Activated CD4-positive, alpha-beta T cell treated with anti-CD3 and anti-CD28 coated beads, Interleukin-2, amount 10 ng/mL, durations not matched to agents 7 days and 5 days (primary cell): ENCODE measurements at places on chromosomes 12 and 14.

- DNase-seq = no peak
Observed at GRCh38 chr12:29334937-29335336, 46.0 kb downstream of the ERGIC2 start.

DNA sequence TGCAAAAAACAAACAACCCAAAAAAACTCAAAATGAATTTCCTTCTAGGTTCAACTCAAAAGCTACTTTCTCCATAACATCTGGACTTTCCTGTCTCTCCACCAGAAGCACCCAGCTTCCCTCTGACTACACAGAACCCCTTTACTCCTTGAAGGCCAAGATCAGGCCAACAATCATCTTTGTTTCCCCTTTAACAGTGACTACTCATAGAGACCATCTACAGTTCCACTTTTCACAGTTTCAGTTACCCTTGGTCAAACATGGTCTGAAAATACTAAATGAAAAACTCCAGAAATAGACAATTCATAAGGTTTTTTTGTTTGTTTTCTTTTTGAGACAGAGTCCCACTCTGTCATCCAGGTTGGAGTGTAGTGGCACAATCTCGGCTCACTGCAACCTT is 11.8 kb downstream of the GCH1 start:
- DNase-seq = no peak

DNA sequence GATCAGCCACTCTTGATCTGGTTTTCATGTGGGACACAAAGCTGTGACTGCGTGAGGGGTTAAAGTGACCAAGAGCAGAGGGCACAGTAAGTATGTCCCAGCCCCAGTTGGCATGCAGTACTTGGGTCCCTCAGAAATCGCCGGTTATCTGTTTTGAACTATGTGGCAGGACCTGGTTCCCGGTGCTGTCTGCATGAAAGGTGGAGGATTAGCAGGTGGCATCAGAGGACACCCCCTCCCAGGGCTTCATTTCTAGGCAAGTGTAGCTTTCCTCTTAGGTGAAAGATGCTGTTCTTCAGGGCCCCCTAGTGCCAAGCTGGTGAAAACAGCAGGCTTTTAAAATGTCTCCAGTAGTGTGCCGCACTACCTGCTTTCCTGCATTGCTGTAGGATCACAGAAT is 57.1 kb downstream of the ATG14 start:
- peak; percentile 74 for DNase-seq

DNA sequence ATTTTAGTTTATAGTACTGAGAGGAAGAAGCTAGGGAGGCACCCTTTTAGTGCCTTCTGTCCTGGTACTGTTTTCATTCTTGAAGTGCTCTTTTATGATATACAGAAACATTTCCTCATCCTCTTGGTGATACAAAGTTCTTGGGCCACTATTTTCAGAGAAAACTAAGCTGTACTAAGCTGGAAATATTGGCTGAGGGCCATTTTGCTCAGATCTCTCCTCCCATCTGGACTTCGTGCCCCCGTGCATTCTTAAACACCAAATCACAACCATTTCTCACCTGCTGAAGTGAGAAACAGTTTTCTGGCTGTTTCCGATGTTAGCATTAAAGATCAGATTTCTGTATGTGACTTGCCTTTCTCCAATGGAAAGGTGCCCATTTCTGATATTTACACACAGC is 158.9 kb downstream of the FBXL14 start:
- no peak for DNase-seq

GRCh38 chr14:77897374-77897773 is 97.5 kb downstream of the ADCK1 start:
- no peak for DNase-seq

DNA sequence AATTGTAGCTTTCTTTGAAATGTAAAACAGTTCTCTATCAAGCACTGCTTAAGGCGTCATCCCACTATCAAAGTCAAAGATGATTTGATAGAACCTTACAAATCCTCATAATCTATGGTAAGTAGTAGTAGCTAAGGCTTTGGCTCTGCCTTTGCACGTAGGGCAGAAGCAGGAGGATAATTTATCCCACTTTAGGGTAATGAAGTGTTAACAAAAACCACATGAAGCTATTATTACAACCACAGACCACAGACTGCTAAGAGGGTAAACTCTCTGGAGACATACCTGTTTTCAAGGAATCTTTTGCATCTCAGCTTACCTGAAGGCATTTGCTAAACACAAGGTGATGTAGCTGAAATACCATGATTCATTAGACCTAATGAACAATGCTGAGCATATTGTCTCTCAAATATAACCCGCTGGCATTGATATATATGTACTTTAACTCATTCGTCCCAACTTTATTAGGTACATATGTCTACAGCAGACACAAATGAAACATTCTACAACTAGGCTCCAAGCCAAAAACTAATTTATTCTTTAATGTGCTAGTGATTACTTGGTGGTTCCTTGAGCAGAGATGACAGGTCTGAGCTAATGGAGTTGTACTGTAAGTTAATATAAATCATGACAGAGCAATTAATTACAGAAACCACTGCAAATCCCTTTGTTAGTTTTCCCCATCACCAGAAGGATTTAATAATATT is 368.8 kb downstream of the ETNK1 start:
- no peak for DNase-seq

DNA sequence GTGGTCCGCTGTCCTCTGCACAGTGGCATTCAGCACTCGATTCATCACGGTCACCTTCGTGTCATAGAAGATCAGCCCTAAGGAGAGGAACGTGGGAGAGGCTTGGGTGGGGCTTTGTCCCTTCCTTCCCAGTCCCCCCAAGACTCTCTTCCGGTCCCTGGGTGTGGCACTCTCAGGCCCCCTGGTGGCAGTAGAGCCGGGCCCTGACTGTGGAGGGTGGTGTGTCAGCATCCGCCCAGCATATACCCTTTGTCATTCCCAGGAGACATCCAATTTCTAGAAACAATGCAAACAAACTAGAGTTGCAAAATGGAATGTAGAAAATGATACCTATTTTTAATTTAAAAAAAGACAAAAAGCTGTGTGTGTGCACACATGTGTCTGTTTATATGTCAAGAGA is 45.0 kb downstream of the TRAFD1 start:
- DNase-seq = peak; percentile 23
